ENCODE measurements at places on chromosomes 11 and 22. TPM values are rescaled to one million over a fixed set of nuclear protein-coding genes. Genes with fewer than 3 reads are reported as not detected.

The PANX3 gene
- polyA plus RNA-seq = not detected

The HBG1 gene
- polyA plus RNA-seq = not detected

The GRIA4 gene
- polyA plus RNA-seq = not detected

The TXN2 gene
- polyA plus RNA-seq = 81.8 TPM

The SHANK2 gene
- 4.4 TPM for polyA plus RNA-seq

The RNF215 gene
- polyA plus RNA-seq = 7.3 TPM

The H19 gene
- polyA plus RNA-seq = 47.6 TPM

The SLC22A9 gene
- not detected for polyA plus RNA-seq

Measured in esophagus (tissue), 2 donors.